Occipital lobe (tissue), 3 donors: ENCODE measurements at places on chromosomes 13 and 19.
A peak's percentile ranks its signal among the peaks of the same experiment; 100 is the strongest.

GRCh38 chr13:18944501-18945068, 237.0 kb downstream of the TUBA3C start:
- no peak for DNase-seq

DNA sequence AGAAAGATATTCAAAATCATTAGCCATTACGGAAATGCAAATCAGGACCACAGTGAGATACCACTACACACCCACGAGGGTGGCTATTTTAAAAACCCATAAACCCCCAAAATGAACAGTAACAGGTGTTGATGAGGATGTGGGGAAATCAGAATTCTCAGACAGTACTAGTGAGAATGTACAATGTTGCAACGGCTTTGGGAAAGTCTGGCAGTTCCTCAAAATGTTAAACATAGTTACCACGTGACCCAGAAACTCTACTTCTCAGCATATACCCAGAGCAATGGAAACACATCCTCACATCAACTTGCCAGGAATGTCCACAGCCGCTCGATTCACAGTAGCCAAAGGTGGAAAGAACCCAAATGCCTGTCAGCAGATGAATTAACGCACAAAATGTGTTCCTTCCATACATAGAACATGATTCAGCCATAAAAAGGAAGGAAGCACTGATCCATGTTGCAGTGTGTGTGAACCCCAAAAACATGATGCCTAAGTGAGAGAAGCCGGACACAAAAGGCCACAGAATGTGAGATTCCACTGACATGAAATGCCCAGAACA, 7.0 kb downstream of the PLVAP start:
- no peak for DNase-seq

GRCh38 chr13:46614582-46614981, 61.6 kb downstream of the LRCH1 start:
- no peak for DNase-seq

DNA sequence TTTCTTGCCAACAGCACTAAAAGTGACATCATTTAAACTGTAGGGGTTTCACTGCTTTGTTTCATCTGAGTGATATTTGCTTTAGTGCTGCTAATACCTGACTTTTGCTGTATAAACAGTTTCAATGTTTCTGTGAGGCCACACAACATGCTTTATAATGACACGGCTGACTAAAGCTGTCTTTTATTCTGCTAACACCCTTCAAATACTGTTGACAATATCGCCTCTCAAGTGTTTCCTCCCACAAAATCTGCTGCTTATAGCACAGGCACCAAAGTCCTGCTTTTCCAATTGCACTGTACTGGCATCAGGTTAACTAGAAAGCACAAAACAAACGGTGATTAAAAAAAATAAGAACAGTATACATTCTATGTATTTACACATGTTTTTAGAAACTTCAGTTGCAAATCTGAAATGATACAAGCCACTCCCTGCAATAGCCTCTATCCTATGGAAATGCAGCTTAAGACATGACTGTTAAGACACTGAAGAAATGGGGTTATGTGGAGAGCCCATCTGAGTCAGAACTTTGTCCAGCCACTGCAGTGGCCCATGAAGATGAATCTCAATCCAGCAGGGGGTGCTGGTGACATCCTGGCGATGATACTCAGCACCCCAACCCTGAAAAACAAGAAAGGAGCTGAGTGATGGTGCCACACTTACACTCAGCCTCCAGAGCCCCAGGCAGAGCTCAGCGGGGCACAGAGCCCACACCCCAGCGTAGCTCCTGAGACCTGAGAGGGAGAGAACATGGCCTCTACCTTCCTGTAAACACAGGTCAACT, 29.4 kb downstream of the RFXAP start:
- no peak for DNase-seq

- DNase-seq = no peak
These were observed 2758.2 kb downstream of the PCDH9 start for GRCh38 chr13:64471916-64472315.

- DNase-seq = no peak
These were observed 621.6 kb downstream of the GPC6 start for GRCh38 chr13:93848247-93848646.

GRCh38 chr19:49084206-49085019, 838 bp upstream of the SNRNP70 start:
- DNase-seq = no peak

DNA sequence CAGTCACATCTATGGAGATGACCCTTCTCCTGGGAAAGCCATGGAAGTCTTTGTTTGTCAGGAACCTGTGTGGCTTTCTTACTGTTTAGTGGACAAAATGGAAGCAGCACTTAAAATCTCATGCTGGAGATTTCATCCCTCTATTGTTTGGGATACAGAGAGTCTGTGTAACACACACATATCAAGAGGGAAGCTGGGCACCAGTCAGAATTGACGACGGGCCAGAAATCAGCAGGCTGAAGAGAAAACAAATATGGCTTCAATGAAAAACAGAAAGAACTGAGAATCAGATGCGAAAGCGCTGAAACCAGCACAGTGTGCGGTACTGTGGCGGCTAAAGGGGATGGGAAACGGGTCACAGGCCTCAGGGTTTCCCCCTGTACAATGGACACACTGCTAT, 72.2 kb upstream of the WASF3 start:
- DNase-seq = no peak

DNA sequence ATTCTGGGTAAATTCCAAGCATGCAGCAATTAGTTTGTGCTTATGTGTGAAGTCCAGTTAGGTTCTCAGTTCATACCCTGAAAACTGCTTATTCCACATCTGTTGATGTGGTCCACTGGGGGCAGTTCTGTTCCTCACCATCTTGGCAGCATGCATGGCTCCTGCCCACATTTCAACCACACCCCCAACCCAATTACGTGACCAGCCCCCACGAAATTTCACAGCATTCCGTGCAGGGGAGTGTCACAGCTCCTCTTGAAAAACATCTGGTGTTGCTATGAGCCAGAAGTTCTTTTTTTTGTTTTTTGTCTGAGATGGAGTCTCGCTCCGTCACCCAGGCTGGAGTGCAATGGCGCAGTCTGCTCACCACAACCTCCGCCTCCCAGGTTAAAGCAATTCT, 9.1 kb upstream of the ERVK3-1 start:
- DNase-seq = no peak

GRCh38 chr13:59774491-59774971, 389.2 kb downstream of the DIAPH3 start:
- no peak for DNase-seq

DNA sequence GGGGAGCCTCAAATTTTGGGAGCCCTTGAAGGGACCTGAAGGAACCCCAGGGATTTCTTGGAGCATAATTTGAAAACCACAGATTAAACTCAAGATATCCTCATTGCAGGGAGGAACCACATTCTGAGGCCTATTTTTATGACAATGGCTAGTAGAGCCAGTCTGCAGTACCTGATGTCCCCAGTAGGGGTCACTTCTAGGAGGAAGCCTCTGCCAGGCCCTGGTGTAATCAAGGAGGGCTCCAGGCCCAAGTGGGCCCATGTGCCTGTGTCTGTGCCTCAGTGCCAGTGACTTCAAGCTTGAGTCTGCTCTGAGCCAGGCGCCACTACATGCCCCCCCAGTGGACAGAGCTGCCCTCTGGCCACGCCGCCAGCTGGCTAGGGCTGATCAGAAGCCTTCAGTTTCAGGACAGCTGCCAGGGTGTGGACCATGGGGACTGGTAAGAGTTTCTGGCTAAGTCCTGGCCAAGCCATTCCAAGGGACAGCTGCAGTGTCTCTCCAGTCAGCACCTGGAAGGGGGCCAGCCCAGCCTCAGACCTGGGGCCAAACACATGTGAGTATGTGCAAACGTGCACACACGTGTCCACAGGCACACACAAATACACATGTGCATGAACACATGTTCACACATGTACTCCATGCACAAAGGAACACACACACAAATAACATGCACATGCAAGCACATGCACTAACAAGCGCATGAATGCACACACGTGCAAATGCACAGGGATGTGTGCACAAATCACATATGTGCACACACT, 20.5 kb upstream of the SLC7A10 start:
- no peak for DNase-seq

- no peak for DNase-seq
These were observed 72.7 kb downstream of the DNAJC15 start for GRCh38 chr13:43095771-43096719.

GRCh38 chr13:46339035-46339666, 47.9 kb downstream of the RUBCNL start:
- no peak for DNase-seq

- DNase-seq = no peak
These were observed 33.9 kb downstream of the VSTM2B start for GRCh38 chr19:29559743-29560142.

GRCh38 chr19:51901860-51902259, 3.0 kb downstream of the ZNF649 start:
- DNase-seq = no peak

- no peak for DNase-seq
These were observed 45.8 kb downstream of the TMEM255B start for GRCh38 chr13:113804703-113805430.

DNA sequence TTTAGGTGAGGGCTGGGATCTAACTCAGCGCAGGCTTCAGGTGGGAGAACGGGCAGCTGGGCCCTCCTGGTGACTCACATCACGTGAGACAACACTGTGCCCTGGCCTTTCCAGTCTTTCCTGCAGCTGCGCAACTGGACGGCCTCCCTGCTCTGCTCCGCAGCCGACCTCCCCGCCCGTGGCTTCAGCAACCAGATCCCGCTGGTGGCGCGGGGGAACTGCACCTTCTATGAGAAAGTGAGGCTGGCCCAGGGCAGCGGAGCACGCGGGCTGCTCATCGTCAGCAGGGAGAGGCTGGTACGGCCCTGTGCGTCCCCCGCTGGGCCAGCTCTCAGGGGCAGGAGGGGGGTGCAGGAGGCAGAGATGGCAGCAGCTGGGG, 8.8 kb downstream of the SPPL2B start:
- DNase-seq = peak; percentile 60

GRCh38 chr19:43848821-43849220, 21.7 kb downstream of the ZNF283 start:
- no peak for DNase-seq

GRCh38 chr19:17294051-17294891, 9.0 kb downstream of the ABHD8 start:
- DNase-seq = no peak

GRCh38 chr19:42024622-42025111, 30.6 kb upstream of the ATP1A3 start:
- DNase-seq = no peak

DNA sequence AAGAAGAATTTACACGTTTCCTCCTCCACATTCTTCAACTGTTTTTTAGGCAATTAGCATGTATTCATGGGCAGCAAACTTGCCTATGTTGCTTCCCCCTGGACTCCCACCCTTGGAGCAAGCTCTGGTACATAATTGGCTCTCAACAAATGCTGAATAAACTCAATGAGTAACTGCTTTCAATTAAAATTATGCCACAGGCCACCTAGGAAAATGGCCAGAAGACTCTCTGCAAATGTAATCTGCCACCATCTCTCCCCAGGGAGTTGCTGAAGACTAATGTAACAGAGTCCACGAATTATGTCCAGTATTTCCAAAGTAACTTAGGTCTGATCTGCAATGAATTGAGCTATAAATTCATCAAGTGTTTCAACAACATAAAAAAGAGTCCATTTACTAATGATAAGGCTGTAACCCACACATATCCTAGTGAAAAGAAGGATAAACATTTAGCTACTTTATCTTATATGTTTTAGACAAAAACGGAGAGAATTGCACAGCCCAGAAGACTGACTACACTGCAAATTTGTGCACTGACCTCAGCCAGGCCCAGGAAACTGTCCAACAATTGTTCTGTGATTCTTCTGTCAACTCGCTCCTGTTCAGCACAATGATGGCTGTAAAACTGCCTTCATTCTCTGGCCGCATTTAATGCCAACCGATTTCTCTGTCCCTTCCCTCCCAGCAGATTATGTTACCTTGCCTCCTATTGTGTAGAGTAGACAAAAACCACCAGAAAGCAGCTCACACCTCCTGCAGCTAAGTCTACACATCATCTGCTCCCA, 808.6 kb upstream of the ARGLU1 start:
- no peak for DNase-seq

DNA sequence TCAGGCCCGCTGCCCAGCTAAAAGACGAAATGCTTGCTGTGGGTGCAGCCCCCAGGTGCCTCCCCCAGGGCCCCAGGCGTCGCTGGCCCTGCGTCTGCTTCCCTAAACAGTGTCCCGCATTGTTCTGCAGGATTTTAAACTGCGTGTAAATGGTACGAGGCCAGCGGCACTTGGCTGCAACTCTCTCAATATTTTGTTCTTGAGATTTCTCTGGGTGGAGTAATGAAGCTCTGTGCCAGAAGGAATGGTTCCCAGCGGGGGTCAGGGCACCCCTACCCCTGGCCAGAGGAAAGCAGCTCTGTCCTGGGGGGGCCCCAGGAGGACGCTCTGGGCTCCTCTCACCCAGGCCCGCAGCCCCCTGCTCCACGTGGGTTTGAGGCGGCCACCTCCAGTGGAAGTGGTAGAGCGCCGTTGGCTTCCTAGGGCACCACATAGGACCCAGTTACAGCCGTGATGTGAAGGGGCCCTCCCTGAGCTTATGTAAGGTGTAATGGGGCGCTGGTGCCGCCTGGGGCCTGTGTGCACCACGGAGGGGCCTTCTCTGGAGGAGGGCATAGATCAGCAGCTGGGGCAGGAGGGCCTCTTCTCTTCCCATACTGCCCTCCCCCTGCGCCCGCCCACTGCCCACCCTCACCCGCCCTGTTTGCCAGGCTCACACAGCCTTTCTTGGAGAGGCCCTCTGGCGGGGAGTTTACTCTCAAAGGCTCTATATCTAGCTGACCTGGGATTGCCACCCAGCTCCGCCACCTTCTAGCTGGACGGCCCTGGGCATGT, 19.8 kb downstream of the PAK4 start:
- DNase-seq = no peak

DNA sequence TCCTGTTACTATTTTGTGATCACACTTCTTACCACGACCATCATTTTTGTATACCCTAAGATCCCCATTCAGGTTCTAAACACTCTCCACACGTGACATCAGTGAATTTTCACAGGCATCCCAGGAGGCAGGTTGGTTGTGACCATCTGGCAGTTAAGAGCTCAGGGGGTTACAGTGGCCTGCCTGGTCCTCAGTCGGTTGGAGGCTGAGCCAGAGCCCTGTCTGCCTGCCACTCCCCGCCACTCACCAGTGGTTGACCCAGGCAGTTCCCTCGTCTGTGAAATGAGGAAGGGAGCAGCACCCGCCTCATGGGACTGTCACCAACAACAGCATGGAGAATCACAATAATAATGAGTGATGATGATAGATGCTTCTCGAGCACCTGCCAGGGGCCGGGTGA, 36.4 kb upstream of the EHD2 start:
- no peak for DNase-seq

DNA sequence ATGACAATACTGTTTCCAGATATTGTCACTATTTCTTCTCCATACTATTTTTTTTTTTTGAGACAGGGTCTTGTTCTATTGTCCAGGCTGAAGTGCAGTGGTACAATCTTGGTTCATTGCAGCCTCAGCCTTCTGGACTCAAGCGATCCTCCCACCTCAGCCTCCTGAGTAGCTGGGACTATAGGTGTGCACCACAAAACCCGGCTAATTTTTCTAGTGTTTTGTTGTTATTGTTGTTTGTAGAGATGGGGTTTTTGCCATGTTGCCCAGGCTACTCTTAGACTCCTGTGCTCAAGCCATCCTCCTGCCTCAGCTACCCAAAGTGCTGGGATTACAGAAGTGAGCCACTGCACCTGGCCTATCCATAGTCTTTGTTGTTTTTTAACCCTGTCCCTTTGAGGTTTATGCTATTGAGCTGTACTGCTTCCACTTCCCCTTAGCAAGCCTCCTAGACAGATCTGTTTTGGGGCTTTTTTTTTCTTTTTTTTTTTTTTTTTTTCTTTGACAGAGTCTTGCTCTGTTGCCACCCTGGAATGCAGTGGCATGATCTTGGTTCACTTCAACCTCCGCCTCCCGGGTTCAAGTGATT, 27.6 kb upstream of the MAP3K10 start:
- no peak for DNase-seq

GRCh38 chr19:18860725-18861124, 29.0 kb downstream of the UPF1 start:
- DNase-seq = no peak
